ENCODE measurements at places on chromosomes 6 and 20. TPM values are rescaled to one million over a fixed set of nuclear protein-coding genes. Genes with fewer than 3 reads are reported as not detected.

ADGRG6 gene
- polyA plus RNA-seq, result 53.9 TPM

DNA sequence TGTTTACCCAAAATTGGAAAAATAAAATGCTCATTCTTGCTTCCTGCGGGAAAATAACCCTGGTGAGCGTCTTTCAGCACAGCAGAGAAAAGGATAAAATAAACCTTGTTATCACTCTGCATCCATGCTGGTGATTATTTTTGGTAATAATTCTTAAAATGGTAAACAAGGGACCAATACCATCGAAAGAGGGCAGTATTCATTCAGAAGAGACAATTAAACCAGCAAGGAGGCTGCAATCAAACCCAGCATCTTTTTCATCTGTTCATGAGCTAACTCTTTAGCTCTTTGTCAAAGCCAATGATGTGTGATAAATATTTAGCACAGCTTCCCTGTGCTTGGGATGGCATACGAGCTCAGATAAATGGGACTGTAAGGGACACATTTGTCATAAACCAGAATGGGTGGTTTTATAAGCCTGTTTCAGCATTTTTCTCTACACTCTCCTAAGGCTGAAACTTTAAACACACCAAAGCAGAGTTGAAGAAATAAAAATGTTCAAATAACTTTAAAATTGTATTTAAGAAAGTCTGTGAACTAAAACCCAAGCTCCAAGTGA is 34.4 kb downstream of the CDH26 start:
- DNase-seq, result peak; percentile 11

GRCh38 chr6:144232176-144232831 is 52.8 kb upstream of the UTRN start:
- no peak for DNase-seq

TCP11 gene
- not detected for polyA plus RNA-seq

DNAH8 gene
- not detected for polyA plus RNA-seq

SIRPB1 gene
- 0.56 TPM for polyA plus RNA-seq
